Purkinje cell (primary cell): ENCODE measurements at places on chromosomes 7 and 10. TPM values are rescaled to one million over a fixed set of nuclear protein-coding genes. Genes with fewer than 3 reads are reported as not detected.

The SLC13A1 gene
- polyA plus RNA-seq = not detected in 2 replicates

The FEZF1 gene
- not detected in 2 replicates for polyA plus RNA-seq

The LSM8 gene
- 53.6 and 79.1 TPM in 2 replicates for polyA plus RNA-seq

The GSAP gene
- 18.9 and 26.4 TPM in 2 replicates for polyA plus RNA-seq

The EPHB6 gene
- polyA plus RNA-seq = 1.4 and 58.4 TPM in 2 replicates

The KCNH2 gene
- polyA plus RNA-seq = 4.1 and 6.4 TPM in 2 replicates

The CRHR2 gene
- polyA plus RNA-seq = not detected in 2 replicates

The PTF1A gene
- polyA plus RNA-seq = 2.6 TPM in 1 of 2 replicates, not detected in the other

The PNLIP gene
- polyA plus RNA-seq = not detected in 2 replicates

The PIK3CG gene
- polyA plus RNA-seq = not detected in 2 replicates

The TRIL gene
- polyA plus RNA-seq = 8.6 and 16.1 TPM in 2 replicates

The AGR2 gene
- not detected in 2 replicates for polyA plus RNA-seq

The UBE3C gene
- polyA plus RNA-seq = 9.5 and 11.1 TPM in 2 replicates

The INTS15 gene
- polyA plus RNA-seq = 2.0 and 3.0 TPM in 2 replicates

The MAD1L1 gene
- 0.83 and 5.6 TPM in 2 replicates for polyA plus RNA-seq

The GPR26 gene
- polyA plus RNA-seq = 0.06 and 0.67 TPM in 2 replicates

The BMPER gene
- polyA plus RNA-seq = 2.8 and 10.9 TPM in 2 replicates

The LBX1 gene
- not detected in 2 replicates for polyA plus RNA-seq

The CALD1 gene
- polyA plus RNA-seq = 14.3 and 16.2 TPM in 2 replicates

The ELFN1 gene
- polyA plus RNA-seq = 0.23 TPM in 1 of 2 replicates, not detected in the other

The ZNF789 gene
- polyA plus RNA-seq = 7.8 and 8.4 TPM in 2 replicates
